Activated naive CD8-positive, alpha-beta T cell treated with anti-CD3 and anti-CD28 coated beads, Interleukin-2, amount 50 U/mL, for 24 hours (primary cell): ENCODE measurements at places on chromosomes 1 and 21.

- peak; percentile 70 for DNase-seq
- no peaks in the 10 kb centered on the region for H3K27me3 ChIP-seq
- peak overlapping the region; percentile 88 for H3K27ac ChIP-seq
- H3K4me3 ChIP-seq: peak overlapping the region; percentile 90
- H3K4me1 ChIP-seq: peaks cover 28% of the 10 kb centered on the region
- no peaks in the 10 kb centered on the region for H3K36me3 ChIP-seq
Observed at GRCh38 chr1:25820247-25821111, 725 bp downstream of the MTFR1L start.

- H3K27ac ChIP-seq: no peak overlapping the region
- DNase-seq: no peak
- H3K4me1 ChIP-seq: no peaks in the 10 kb centered on the region
- peaks cover 16% of the 10 kb centered on the region for H3K27me3 ChIP-seq
- no peaks in the 10 kb centered on the region for H3K36me3 ChIP-seq
- H3K4me3 ChIP-seq: no peak overlapping the region
Observed at GRCh38 chr1:22595108-22595507, 31.8 kb downstream of the EPHA8 start.

DNA sequence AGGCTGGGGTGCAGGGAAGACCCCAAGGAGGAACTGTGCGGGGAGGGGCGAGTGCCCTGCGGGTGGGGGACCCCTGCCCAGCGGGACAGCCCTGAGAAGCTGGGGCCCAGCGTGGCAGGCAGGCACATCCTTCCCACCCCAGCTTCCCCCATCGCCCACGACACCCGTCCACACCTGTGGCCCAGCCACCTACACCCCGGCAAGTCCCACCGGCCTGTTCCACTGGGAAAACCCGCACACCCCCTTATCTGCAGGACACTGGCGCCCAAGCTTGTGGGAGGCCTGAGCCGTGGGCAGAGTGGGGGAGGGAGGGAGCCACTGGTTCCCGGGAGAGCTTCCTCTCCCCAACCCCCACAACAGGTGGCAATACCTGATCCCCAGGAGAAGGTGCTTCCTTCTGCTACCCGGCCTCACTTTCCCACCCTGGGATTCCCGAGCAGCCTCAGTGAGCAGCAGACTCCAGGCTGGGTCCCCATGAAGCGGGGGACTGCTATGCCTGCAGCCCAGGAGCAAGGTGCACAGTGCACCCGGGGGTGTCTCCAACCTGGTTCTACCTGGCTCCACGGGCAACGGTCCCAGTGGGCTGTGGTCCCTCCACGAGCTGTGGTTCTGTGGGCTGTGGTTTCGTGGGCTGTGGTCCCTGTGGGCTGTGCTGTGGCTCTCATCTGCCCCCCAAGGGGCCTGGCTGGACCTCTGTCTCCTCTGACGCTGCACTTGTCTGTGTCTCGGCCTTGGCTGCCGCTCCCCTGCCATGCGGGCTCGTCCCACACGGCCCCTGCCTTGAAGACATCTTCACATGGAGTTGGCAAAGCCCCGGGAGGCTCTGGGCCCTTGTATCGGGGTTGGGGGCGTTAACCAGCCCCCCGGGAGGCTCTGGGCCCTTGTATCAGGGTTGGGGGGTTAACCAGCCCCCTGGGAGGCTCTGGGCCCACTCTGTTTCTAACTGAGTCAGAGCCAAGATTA, 37.8 kb upstream of the POFUT2 start:
- no peaks in the 10 kb centered on the region for H3K36me3 ChIP-seq
- H3K4me1 ChIP-seq: peaks cover 19% of the 10 kb centered on the region
- no peak for DNase-seq

DNA sequence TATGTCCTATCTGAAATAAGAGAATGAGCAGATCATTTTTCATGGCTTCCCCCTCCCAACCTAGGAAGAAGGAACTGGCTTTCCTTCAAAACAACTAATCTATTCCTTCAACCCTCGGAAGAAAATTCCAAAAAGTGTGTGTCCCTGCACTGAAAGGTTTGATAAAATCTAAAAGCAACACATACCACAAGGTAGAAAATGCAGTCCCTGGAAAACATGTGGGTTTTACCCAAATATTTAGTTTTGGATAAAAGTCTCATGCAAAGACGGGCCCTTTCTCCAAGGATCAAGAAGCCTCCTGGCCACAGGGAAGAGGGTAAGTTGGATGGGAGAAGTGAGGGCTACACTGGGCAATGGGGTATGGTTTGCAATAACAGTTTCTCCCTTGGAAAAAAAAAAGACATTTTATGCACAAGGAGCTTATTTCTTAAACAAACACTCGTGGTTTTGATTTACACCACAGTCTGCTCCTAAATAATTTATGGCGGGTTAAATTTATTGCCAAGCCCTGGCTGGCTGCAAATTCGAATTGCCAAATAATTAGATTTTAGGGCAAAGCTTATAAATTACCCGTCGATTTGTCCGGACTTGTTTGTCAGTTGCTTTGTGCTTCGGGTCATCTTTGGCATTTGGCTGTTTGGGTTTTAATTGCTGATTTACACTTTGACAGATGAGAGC, 28.9 kb downstream of the ERI3 start:
- no peak overlapping the region for H3K27ac ChIP-seq
- no peaks in the 10 kb centered on the region for H3K27me3 ChIP-seq

- no peak overlapping the region for H3K27ac ChIP-seq
- H3K27me3 ChIP-seq: no peaks in the 10 kb centered on the region
- no peak for DNase-seq
- peaks cover 37% of the 10 kb centered on the region for H3K36me3 ChIP-seq
- no peaks in the 10 kb centered on the region for H3K4me1 ChIP-seq
Observed at GRCh38 chr1:48735796-48736195, 40.9 kb downstream of the BEND5 start.

GRCh38 chr21:39012326-39013230, 170.7 kb downstream of the PSMG1 start:
- no peaks in the 10 kb centered on the region for H3K4me1 ChIP-seq
- H3K27ac ChIP-seq: no peak overlapping the region
- H3K4me3 ChIP-seq: no peak overlapping the region
- no peak for DNase-seq

- no peaks in the 10 kb centered on the region for H3K36me3 ChIP-seq
- H3K4me1 ChIP-seq: no peaks in the 10 kb centered on the region
- H3K4me3 ChIP-seq: no peak overlapping the region
- H3K27me3 ChIP-seq: peaks cover 11% of the 10 kb centered on the region
- DNase-seq: no peak
Observed at GRCh38 chr1:3693321-3693720, 41.0 kb downstream of the TP73 start.

DNA sequence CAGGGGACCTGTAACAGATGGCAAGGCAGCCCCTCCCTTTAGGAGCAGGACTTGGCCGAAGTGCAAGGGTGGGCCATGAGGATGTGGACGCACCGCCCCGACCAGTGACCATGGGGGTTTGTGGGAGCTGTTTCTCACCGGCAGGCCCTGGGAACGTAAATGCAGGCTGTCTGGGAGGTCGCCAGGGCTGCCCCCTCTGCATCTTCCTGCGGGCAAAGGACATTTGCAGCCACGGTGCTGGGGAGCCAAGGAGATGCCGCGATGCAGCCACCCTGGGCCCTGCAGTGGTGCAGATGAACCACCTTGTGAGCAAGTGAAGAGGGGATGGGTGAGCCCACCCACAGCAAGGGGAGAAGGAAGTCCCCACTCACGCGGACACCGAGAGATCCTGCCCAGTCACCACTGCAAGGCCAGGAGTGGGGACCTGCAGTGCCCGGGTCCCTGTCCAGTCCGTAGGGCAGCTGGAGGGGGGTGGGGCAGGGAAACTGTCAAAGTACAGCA, 121.1 kb downstream of the SIK1 start:
- no peaks in the 10 kb centered on the region for H3K36me3 ChIP-seq
- no peak overlapping the region for H3K27ac ChIP-seq
- peaks cover 12% of the 10 kb centered on the region for H3K4me1 ChIP-seq
- no peak overlapping the region for H3K4me3 ChIP-seq
- no peak for DNase-seq

DNA sequence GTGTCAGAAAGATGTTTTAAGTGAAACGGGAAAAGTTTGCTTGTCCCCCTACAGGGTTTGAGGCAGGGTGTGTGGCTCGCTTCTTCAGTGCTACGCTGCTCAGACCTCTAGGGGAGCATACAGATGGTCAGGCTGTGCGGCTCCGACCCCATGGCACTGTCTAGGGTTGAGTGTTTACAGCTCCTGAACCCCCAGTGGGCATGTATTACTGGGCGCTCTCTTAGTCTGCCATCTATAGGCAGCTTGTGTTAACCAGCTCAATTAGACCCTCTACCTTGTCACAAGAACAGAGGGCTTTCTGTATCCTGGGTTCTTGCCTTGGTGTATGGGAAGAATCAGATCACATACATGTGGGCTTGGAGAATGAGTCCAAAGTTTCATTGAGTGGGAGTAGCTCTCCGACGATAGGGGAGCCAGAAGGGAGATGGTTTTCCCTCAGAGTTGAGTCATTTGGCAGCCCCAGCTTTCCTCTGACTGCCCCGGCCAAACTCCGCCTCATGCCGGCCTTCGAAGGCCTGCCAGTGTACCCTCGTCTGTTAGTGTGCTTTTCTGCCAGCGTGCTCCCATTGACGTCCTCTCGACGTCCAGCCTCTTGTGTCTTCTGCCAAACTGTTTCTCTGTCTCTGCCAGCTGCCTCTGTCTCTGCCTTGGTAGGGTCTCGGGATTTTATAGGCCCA, 38.6 kb upstream of the ADGRL4 start:
- H3K36me3 ChIP-seq: no peaks in the 10 kb centered on the region
- DNase-seq: no peak
- H3K4me3 ChIP-seq: no peak overlapping the region
- peaks cover 7% of the 10 kb centered on the region for H3K4me1 ChIP-seq
- H3K27ac ChIP-seq: no peak overlapping the region
- H3K27me3 ChIP-seq: no peaks in the 10 kb centered on the region

- H3K27ac ChIP-seq: no peak overlapping the region
- no peak overlapping the region for H3K4me3 ChIP-seq
- peaks cover 22% of the 10 kb centered on the region for H3K4me1 ChIP-seq
- no peaks in the 10 kb centered on the region for H3K27me3 ChIP-seq
- H3K36me3 ChIP-seq: no peaks in the 10 kb centered on the region
Observed at GRCh38 chr1:25999041-25999800, 1.4 kb upstream of the PAFAH2 start.

GRCh38 chr1:36910886-36911540, 123.3 kb downstream of the GRIK3 start:
- no peaks in the 10 kb centered on the region for H3K36me3 ChIP-seq
- DNase-seq: no peak
- peaks cover 14% of the 10 kb centered on the region for H3K27me3 ChIP-seq
- H3K4me1 ChIP-seq: no peaks in the 10 kb centered on the region

GRCh38 chr1:115332813-115333608, 5.0 kb downstream of the NGF start:
- no peak overlapping the region for H3K4me3 ChIP-seq
- H3K4me1 ChIP-seq: peaks cover 2% of the 10 kb centered on the region
- DNase-seq: no peak
- no peak overlapping the region for H3K27ac ChIP-seq

DNA sequence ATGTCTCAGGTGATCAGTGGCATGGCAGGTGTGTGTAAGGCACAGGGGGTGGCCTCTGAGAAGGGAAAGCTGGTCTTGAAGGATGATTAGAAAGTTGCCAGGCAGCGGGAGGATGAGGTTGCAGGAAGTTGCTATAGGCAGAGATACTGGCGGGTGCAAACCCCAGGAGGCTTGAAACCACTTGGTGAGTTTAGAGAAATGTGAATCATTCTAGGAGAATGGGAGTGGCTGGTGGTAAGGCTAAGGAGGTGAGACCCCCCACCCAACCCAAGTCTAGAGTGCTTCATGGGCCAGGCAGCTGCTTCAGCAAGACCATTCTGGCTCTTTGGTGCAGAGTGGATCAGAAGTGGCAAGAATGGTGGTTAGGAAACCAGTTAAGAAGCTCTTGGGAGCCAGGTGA, 9.0 kb downstream of the SH2D2A start:
- H3K4me3 ChIP-seq: peak overlapping the region; percentile 18
- H3K36me3 ChIP-seq: peaks cover 65% of the 10 kb centered on the region
- peak overlapping the region; percentile 87 for H3K27ac ChIP-seq
- no peak for DNase-seq
- no peaks in the 10 kb centered on the region for H3K27me3 ChIP-seq

- DNase-seq: no peak
- no peak overlapping the region for H3K4me3 ChIP-seq
- no peaks in the 10 kb centered on the region for H3K36me3 ChIP-seq
- H3K27me3 ChIP-seq: no peaks in the 10 kb centered on the region
- peaks cover 37% of the 10 kb centered on the region for H3K4me1 ChIP-seq
Observed at GRCh38 chr1:93749894-93750301, 68.3 kb upstream of the BCAR3 start.

- peaks cover 47% of the 10 kb centered on the region for H3K4me1 ChIP-seq
- H3K27ac ChIP-seq: no peak overlapping the region
- no peak overlapping the region for H3K4me3 ChIP-seq
- H3K27me3 ChIP-seq: no peaks in the 10 kb centered on the region
- DNase-seq: no peak
Observed at GRCh38 chr1:35554266-35555211, 2.7 kb downstream of the KIAA0319L start.

GRCh38 chr21:36985751-36986594, 19.5 kb upstream of the HLCS start:
- H3K27me3 ChIP-seq: peaks cover 6% of the 10 kb centered on the region
- H3K4me1 ChIP-seq: peaks cover 45% of the 10 kb centered on the region
- no peaks in the 10 kb centered on the region for H3K36me3 ChIP-seq
- no peak overlapping the region for H3K27ac ChIP-seq

- peak overlapping the region; percentile 90 for H3K27ac ChIP-seq
- DNase-seq: no peak
- peaks cover 19% of the 10 kb centered on the region for H3K36me3 ChIP-seq
Observed at GRCh38 chr21:31340942-31341487, 3.0 kb downstream of the TIAM1 start.

DNA sequence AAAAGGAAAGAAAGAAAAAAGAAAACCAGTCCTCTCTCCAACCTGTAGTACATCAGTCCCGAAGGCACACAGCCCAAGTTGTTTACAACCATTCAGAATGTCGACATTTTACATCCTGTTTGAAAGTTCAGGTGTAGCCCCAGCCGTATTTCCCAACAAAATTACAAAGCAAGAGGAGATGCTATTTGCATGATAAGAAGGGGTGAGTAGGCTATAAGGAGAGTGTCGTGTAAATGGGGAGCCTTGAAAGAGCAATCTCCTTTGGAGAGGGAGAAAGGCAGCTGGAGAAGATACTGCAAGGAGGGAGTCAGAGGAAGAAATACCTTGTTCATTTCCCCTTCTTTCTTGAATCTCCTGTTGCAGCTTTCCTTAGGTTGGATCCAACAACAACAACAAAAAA, 35.5 kb upstream of the DENND1B start:
- no peaks in the 10 kb centered on the region for H3K27me3 ChIP-seq
- peaks cover 2% of the 10 kb centered on the region for H3K4me1 ChIP-seq
- no peak overlapping the region for H3K4me3 ChIP-seq
- H3K27ac ChIP-seq: no peak overlapping the region
